Neural crest cell (in vitro differentiated cells): ENCODE measurements at places on chromosomes 7 and 10. TPM values are rescaled to one million over a fixed set of nuclear protein-coding genes. Genes with fewer than 3 reads are reported as not detected.

DNA sequence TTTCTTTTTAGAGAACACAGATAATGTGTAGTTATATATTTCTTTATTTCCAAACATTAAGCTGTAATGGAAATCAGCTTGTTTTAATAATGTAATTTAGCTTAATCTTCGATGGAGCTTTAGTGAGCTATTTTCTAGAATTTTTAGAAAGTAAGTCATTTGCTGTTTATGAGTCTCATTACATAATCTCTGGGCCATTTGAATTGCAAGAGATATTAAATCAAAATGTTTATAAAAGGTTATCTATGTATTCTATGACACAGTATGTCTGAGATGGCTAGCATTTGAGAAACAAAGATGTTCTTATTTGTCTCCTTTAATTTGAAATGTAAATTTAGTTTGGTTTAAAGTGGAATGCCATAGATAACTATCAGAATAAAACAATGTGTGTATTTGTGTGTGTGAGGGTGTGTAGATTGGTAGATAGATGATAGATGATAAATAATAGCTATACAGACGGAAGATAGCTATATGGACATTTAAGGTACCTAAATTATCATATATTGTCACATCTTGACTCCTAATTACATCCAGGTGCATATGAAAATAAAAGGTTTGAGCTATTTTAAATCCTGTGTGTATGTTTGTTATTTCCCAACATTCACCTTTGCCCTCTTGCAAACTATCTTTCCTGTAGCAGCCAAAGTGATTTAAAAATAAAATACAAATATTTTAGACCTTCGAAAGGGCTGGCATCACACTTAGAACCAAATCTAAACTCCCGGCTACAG, 478.0 kb upstream of the KLF6 start:
- no peaks in the 10 kb centered on the region for H3K36me3 ChIP-seq
- no peaks in the 10 kb centered on the region for H3K27me3 ChIP-seq
- H3K27ac ChIP-seq: no peak overlapping the region
- no peak for DNase-seq
- peaks cover 11% of the 10 kb centered on the region for H3K4me1 ChIP-seq
- H3K4me3 ChIP-seq: no peak overlapping the region

CALML3 gene
- total RNA-seq: not detected in 2 replicates

GRCh38 chr10:134247-135131, 766 bp upstream of the ZMYND11 start:
- peak overlapping the region; percentile 76 for H3K27ac ChIP-seq
- peak; percentile 23 for DNase-seq
- H3K4me1 ChIP-seq: peaks cover 36% of the 10 kb centered on the region
- H3K27me3 ChIP-seq: no peaks in the 10 kb centered on the region
- no peaks in the 10 kb centered on the region for H3K36me3 ChIP-seq
- H3K4me3 ChIP-seq: peak overlapping the region; percentile 89

DNA sequence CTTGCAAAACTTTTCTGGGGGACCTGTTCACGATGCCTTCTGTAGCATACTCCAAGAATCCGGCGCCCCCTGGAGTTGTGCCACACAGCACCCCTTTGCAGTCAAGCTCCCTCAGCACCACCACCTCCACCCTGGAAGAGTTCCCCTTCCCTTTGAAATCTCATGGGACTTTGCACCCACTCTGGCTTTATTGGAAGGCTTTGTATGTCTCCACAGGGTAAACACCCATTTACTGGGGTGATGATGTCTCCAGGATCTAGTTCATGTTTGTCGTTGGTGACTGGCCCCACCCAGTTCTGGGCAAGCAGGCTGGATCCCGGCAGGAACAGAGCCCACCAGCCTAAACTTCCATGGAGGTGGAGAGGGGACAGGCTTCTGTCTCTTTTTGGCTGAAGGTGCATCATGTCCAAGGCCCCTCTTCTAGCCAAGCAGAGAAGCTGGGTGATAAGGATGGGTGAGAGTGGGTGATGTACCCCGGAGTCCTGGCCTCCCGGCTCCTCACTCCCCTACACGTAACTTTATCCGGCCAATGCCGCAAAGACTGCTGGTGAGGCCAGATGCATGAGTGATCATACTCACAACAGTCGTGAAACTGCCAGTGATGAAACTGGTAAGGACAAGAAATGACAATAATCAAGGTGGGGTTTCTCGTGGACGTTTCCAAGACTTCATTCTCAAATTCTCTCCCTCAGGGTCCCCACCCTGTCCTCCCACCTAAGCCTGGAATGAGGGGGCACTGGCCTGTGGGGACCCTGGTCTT, 695 bp upstream of the CLDN4 start:
- H3K27ac ChIP-seq: no peak overlapping the region
- H3K4me1 ChIP-seq: peaks cover 33% of the 10 kb centered on the region
- no peaks in the 10 kb centered on the region for H3K36me3 ChIP-seq
- H3K4me3 ChIP-seq: no peak overlapping the region
- H3K27me3 ChIP-seq: peaks cover 6% of the 10 kb centered on the region
- no peak for DNase-seq

DNA sequence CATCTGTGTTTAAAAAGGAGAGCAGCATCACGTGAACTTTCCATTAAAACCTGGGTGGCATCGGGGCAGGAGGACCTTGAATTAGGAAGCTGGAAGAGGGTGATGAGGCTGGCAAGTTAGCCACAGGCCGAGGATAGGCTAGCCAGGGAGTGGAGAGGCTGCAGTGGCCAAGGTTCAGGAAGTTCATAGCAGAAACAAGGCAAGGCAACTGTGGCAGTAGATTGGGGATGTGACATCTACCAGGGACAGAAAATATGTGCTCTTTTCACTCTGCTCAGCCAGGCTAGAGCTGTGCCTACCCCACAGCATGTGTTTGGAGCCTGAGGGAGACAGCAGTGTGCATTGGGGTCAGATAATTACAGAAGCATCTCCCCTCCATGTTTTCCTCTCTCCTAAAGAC, 2.2 kb upstream of the INPP5F start:
- H3K4me3 ChIP-seq: peak overlapping the region; percentile 56
- peaks cover 51% of the 10 kb centered on the region for H3K4me1 ChIP-seq
- H3K36me3 ChIP-seq: peaks cover 7% of the 10 kb centered on the region

DNA sequence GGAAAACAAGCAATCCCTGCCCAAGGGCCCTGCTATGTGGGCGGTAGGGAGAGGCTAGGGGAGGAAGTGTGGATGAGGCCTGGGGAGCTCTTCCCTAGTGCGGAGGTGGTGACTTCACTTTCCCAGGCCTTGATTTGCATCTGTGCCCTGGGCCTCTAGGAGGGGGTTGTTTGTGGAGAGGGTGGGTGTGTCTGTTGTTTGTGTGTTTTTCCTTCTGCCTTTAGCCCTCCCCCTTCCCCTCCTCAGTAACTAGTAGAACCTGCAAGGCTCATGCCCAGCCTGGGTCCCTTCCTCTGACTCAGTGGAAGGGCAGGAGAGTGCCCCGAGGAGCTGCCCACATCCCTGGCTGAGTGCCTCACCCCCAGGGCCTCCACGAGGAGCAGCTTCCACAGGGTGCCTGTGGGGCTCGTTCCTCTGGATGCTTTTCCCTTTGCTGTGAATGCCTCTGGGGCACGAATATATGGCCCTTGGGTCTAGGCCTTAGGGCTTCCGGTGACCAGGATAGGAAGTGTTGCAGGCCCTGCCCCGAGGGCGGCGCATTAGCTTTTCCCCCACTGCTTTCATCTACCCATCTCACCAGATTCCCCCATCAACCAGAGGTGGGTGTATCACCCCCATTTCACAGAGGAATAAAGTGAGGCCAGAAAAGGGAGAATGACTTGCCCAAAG, 89.4 kb upstream of the DUSP5 start:
- peaks cover 16% of the 10 kb centered on the region for H3K4me1 ChIP-seq
- no peak overlapping the region for H3K27ac ChIP-seq

FXYD4 gene
- total RNA-seq: not detected in 2 replicates

ARL5B gene
- total RNA-seq: 38.4 and 41.0 TPM in 2 replicates

- no peak overlapping the region for H3K4me3 ChIP-seq
- H3K4me1 ChIP-seq: peaks cover 5% of the 10 kb centered on the region
- H3K36me3 ChIP-seq: no peaks in the 10 kb centered on the region
- DNase-seq: no peak
Observed at GRCh38 chr10:131239926-131240325, 71.6 kb downstream of the TCERG1L start.

DNA sequence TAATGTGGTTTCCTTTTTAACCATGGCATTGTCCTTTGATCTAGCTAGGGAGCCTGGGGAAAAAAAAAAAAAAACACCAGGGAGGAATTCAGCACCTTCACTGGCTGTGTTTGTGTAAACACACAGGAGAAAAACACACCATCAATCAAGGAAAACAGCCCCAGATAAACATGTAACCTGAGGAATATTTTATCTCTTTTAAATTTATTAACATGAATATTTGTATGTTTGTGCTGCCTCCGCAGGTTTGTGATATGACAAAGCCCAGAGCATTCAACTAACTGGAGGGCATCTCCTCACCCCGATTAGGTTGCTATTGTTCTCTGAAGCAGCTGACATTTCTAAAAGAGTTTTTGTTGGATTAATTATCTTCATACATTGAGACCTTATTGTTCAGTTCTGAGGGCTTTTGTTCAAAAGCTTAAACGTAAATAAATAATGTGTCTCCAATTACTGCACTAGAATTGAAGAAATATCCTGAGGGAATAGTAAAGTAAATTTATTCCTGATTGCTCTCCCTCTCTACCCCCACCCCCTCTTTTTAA, 89.4 kb upstream of the SEMA3E start:
- H3K4me3 ChIP-seq: no peak overlapping the region
- no peak overlapping the region for H3K27ac ChIP-seq
- no peaks in the 10 kb centered on the region for H3K27me3 ChIP-seq
- DNase-seq: no peak

- no peak for DNase-seq
- H3K27ac ChIP-seq: no peak overlapping the region
Observed at GRCh38 chr7:1505731-1506550, 1.8 kb upstream of the INTS1 start.

DNA sequence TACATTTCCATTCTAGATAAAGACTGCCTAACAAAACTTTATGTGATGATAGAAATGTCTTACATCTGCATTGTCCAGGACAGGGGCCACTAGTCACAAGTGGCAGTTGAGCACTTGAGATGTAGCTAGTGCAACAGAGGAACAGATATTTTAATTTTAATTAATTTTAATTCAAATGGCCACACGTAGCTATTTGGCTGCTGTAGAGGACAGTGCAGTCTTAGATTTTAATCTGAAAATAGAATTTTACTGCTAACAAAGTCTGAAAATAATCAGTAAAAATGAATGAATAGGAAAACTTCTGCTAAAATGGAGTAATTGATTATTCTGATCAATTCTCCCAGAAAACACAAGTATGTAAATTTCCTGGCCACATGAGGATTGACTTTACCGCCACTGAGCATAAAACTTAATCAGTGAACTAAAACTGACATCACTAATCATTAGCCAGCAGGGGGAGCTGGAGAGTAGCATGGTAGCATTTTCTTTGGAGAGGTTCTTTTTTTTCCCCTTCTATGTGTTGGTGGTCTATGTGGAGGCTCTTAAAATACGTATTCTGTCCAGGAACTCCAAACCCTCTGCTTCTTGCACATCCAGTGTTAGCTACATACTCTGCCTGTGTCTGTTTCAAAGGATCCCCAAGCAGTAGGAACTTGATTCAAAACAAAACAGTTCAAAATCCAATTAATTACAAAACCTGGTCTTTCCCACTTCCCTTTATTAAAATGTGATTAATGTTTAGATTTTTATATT, 52.1 kb downstream of the TSPAN12 start:
- no peaks in the 10 kb centered on the region for H3K4me1 ChIP-seq
- DNase-seq: peak; percentile 73
- H3K27me3 ChIP-seq: no peaks in the 10 kb centered on the region
- H3K4me3 ChIP-seq: no peak overlapping the region

GRCh38 chr7:150974468-150975391, 3.4 kb downstream of the KCNH2 start:
- no peak for DNase-seq
- H3K4me3 ChIP-seq: peak overlapping the region; percentile 86
- peaks cover 59% of the 10 kb centered on the region for H3K4me1 ChIP-seq
- H3K36me3 ChIP-seq: no peaks in the 10 kb centered on the region

DNA sequence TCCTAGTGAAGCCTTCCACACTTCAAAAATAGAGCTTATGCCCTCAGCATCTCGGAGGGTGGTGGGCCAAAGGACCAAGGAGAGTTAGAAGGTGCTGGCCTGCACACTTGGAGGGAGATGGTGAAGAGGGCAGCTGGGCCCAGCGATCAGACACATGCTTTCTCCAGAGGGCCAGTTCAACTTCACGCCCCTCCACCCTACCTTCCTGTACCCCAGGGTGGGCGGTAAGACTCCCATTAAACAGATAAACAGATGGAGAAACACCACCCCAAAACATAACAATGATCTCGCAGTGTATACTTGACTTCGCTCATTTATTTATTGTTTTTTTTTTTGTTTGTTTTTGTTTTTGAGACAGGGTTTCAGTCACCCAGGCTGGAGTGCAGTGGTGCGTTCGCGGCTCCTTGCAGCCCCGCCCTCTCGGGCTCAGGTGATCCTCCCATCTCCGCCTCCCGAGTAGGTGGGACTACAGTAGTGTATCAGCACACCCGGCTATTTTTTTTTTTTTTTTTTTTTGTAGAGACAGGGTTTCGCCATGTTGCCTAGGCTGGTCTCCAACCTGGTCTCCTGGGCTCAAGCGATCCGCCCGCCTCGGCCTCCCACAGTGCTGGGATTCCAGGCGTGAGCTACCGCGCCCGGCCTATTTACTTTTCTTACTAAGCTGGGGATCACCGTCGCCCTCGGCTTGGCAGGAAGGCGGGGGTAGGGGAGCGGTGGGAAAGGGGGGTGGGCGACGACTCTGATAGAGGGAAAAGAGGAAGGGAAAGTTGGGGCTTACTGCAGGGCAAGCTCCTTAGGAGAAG, 1.8 kb downstream of the C10orf95 start:
- H3K27ac ChIP-seq: peak overlapping the region; percentile 35
- H3K27me3 ChIP-seq: peaks cover 3% of the 10 kb centered on the region
- DNase-seq: no peak

DNA sequence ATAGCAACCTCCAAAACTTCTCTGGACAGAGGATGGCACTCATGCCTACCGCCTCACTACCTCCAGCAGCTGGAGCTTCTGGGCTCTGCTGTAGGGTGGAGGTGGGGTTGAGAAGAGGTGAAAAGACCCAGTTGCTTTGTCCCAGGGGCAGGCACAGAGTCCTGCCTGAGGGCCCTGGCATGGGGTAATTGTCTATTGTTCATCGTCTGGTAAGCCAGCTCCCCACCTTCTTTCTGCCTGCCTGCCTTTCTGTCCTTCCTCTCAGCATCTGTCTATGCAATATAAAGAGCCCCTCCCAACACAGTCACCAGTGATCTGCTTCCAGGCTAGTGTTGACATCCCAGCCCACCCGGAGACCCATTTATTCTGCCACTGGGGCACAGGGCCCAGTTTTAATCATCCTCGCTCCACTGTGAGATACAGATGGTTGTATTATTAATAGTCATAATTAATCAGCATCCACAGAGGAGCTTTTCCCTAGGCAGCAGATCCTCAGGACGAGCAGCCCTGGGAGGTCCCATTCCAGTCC, 39.0 kb downstream of the ZMIZ1 start:
- H3K4me1 ChIP-seq: peaks cover 49% of the 10 kb centered on the region
- no peaks in the 10 kb centered on the region for H3K27me3 ChIP-seq
- H3K36me3 ChIP-seq: no peaks in the 10 kb centered on the region
